ENCODE measurements at places on chromosomes 11 and 22.

GRCh38 chr11:110087812-110088534 lies 5.2 kb upstream of the ZC3H12C start:
- no peak for DNase-seq

- no peak for DNase-seq
These were observed 4.4 kb downstream of the AHNAK start for GRCh38 chr11:62542111-62542745.

DNA sequence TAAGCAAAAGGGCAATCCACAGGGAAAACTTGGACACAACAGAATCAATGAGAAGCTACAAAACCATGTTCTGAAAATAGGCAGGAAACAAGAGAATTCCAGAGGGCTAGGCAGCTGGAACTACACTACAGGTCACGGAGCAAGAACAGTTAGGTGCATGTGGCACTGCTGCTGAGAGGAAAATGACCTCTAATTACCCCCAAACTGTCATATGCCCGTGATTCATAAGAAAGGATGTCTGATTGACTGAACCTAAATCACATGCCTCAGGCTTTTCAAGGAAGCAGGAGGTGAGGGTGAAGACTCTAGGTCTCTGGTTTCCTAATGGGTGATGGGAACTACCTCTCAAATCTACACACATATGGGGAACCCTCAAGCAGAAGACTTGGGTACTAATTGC lies 17.9 kb upstream of the RRAS2 start:
- DNase-seq = no peak

- DNase-seq = peak; percentile 52
These were observed 1.0 kb upstream of the SEC14L4 start for GRCh38 chr22:30506507-30506968.

GRCh38 chr22:19478901-19479354 lies at the start of gene UFD1:
Gene UFD1, minus strand, starts transcription at chr22:19479193. Its CDS starts 108 bp downstream, at chr22:19479085.
- DNase-seq = peak; percentile 91

DNA sequence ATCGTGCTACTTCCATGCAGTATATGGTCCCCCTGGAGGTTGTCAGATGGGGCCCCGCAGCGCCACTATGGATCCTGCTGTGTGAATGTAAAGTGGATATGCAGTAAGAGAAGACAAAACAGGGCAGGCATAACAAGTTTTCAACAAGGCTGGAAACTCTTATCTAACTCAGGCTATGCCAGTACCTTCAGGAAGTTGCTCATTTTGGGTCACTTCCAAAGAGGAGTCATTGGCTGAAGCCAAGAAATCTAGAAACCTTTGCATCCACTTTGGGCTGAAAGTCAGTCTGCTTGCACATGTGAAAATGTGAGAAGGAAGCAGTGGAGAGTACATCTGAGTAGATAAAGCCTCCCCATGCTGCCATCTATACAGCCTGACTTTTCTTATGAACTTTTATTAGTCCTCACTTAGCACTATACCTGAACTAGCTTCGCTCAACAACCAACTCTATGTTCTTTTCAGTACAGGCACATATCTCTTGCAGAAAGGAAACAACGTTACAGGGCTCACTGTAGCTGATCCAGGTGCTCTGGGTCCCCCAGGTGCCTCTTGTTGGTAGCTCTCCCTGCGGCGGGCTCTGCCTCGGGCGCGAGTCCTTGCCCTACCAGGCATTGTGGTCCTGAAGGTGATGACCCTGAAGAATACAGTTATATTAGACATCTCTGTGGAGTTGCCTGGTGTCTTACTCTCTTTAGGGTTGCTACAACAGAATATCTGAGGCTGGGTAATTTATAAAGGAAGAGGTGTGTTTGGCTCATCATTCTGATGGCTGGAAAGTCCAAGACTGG lies 12.4 kb downstream of the PIWIL3 start:
- DNase-seq = no peak

DNA sequence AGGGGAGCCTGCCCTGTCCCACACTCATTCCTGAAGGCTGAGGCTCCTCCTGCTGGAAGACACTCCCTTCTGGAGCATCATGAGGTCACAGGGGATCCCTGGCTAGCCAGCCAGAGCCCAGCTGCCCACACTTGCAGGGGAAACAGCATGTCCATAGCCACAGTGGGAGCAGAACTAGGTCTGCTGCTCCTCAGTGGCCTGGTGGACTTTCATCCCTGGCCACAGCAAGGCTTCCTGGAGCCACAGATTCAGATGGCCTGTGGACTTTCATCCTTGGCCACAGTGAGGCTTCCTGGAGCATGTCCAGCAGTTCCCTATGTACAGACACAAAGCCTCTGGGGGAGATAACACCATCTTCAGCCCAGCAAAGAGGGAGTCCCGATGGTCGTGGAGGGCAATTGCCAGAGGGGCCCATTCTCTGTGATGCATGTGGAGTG lies 5.9 kb upstream of the APOL6 start:
- DNase-seq = no peak

- DNase-seq = no peak
These were observed 21.4 kb downstream of the TUB start for GRCh38 chr11:8102296-8102915.

GRCh38 chr22:23467721-23468294 lies 112.3 kb downstream of the IGLL1 start:
- DNase-seq = no peak

DNA sequence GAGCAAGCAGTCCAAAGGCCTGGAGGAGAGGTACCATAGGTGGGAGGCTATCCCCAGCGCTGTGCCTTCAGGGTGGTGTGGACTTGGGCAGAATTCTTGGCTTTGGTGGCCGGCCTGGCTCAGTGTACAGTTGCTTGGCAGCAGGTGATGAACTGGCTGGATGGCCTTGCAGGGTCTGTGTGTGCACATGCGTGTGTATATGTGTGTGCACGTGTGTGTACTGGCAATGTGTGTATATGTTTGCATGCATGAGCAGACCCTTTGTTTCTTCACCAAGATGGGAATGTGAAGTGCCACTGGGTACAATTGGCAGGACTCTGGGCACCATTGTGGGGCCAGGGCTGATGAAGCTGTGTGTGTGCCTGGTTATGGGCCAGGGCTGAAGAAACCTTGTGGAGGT lies 53.0 kb downstream of the CEP164 start:
- DNase-seq = no peak

DNA sequence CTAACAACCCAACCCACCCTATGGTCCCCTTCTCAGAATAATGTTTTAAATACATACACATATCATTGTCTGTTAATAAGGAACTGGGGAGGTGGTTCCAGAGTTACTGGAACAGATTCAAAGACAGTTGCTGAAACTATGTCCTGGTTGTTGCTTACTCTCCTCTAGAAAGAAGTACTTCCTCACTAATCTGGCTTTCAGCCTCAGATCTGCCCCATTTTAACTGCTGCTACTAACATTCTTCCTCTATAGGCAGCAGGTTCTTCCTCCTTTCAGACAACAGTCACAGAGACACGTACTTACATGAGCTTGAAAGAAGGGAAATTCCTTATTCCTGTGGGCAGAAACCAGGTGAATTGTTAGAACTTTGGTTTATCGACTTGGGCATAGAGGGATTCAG lies 8.1 kb upstream of the NEU3 start:
- no peak for DNase-seq

GRCh38 chr22:31951194-31952093 lies 7.1 kb downstream of the YWHAH start:
- DNase-seq = no peak

DNA sequence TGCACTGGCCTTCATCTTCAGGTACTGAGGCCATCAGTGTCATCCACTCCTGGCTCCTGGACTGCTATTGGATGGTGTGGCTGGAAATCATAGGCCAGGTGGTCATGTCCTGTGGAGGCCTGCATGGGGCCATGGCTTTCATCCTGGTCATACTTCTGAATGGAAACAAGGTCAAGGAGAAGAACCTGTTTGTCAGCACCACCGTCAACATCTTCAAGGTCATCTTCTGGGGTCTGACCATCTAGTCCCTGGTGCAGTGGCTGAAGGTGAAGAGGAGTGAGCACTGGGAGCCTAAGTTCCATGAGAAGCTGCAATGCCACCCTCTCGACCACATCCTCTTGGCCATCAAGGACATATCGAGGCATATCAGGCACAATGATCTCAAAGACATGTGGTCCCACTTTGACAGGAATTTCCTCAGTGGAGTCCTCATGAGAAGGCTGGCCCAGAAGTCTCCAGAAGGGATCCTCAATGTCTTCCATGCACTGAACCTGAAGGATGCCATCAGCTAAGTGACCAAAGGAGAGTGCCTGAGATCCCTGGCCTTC lies 120.0 kb upstream of the SERPIND1 start:
- no peak for DNase-seq

DNA sequence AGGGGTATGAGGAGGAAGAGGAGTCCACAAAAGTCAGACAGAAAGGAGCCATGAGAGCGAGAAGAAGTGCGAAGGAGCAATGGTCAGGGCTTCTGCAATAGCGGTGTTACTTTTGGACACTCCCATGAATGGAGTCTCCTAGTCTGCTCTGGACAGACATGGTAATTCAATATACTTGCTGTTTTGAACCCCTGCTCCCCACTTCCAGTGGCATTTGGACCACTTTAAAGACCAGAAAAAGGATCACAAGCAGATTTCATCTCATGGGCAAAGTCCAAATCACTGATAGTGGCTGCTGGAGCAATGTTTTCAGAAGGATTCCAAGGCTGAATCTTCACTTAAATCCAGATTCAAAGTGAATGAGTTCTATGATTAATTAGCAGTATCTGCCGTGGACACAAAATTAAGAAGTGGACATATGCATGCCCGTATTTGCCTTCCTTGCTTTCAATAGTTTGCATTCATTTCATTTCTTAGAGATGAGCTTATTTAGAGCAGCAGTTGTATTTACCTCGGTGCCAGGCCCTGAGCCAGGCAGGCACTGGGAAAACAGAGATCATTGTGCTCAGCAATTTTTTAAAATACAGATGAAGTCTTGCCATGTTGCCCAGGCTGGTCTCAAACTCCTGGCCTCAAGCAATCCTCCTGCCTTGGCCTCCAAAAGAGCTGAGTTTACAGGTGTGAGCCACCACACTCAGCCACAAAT lies 72.0 kb downstream of the SLC1A2 start:
- DNase-seq = no peak

DNA sequence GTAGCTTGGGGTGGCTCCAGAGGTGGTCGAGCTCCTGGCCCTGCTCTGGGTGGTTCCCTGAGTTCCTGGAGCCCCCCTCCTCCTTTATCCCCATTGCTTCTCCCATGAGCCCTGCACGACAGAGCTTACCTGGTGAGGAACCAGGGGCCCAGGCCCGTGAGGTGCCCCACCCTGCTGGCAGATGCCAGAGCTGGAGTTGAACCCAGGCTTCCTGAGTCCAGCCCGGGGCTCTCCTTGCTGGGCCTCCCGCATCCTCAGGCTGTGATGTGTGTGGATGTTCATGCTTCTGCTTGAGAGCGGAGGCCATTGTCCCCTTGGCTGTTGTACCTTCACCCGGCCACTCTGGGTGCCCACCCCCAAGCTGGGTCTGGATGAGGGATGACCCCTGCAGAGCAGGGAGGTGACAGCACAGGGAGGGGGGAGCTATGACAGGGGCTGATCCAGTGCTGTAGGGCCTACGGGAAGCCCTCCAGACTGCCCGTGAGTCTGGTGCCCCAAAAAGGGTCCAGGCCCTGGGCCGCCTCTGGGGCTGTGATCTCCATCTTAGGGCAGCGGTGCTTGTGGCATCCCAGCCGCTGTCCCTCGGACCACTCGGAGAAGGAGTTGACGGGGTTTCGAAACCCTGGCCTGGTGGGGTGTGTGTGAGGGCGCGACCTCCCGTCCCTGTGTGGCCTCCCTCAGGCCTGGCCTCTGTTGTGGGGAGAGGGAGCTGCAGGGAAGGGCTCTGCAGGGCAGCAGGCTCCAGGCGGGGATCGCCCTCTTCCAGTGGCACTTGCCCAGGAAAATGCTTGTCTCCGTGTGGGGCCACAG lies 14.4 kb downstream of the MPPED1 start:
- no peak for DNase-seq

- peak; percentile 24 for DNase-seq
These were observed 2.5 kb downstream of the EPS8L2 start for GRCh38 chr11:708511-708910.

DNA sequence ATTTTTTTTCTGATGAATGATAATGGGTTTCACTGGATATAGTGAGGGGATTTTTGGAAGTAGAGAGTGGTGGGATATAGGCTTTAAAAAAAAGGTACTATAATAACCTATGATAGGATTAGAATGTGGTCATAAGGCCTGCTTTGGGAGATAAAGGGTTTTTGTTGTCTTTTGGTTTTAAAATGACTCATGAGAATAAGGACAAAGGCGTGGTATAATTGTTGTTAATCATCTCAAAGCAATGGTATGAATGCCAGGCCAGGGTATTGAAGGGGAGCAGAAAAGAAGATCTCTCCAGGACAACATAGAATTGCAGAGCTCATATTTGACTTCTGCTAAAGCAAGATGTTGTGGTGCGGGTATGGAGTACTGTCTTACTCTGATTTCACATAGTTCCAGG lies 579.4 kb downstream of the JRKL start:
- DNase-seq = no peak

- no peak for DNase-seq
These were observed 34.3 kb upstream of the CFAP300 start for GRCh38 chr11:102012946-102013345.

GRCh38 chr22:49792107-49792506 lies 35.6 kb downstream of the BRD1 start:
- no peak for DNase-seq

- DNase-seq = no peak
These were observed 87.5 kb downstream of the MN1 start for GRCh38 chr22:27714068-27714467.

- no peak for DNase-seq
These were observed 8.6 kb downstream of the PLA2G6 start for GRCh38 chr22:38172832-38173640.

DNA sequence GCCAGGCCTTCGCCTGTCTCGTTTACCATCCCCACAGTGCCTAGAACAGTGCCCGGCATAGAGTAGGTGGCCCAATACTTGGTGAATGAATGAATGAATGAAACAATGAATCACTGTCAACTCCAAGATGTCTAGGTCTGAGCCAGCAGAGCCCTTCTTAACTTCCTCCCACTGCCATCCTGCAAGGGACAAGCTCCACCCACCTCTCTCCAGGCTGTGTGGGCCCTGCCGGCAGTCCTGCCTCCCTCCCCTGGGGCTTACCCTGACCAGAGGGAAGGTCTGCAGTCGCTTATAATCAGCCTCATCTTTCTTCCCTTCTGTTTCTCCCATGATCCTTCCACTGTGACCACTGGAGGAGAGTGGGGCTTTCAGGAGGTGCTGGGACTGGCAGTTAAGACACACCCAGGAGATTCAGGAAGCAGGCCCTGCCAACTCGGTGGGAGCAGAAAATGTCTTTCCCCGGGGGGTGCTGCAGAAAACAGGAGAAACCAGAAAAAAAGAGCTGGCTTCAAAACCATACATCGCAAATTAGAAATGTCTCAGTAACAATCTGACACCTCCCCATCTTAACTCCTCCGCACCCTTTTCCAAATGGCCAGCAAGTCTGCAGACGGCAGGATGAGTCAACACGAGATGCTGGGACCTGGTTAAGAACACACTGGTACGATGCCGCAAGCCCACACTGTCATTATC lies 11.4 kb downstream of the DNAL4 start:
- DNase-seq = no peak

- DNase-seq = no peak
These were observed 34.7 kb downstream of the OPCML start for GRCh38 chr11:133497477-133498140.

- peak; percentile 96 for DNase-seq
These were observed at the start of gene IRF7 for GRCh38 chr11:615504-616319. Gene IRF7, minus strand, starts transcription at chr11:615950. Its CDS starts 586 bp downstream, at chr11:615364.

- no peak for DNase-seq
These were observed 173.5 kb downstream of the TRIM29 start for GRCh38 chr11:119964136-119965025.

Data from SK-N-SH (cell line).